ENCODE measurements at places on chromosomes 2 and 18. TPM values are rescaled to one million over a fixed set of nuclear protein-coding genes. Genes with fewer than 3 reads are reported as not detected.
A peak's percentile ranks its signal among the peaks of the same experiment; 100 is the strongest.

The FAM237A gene
- not detected for total RNA-seq

GRCh38 chr2:64730551-64731262 is 77.0 kb upstream of the SERTAD2 start:
- no peak for DNase-seq

GRCh38 chr2:233051241-233052149 is 8.6 kb upstream of the INPP5D start:
- no peak for DNase-seq

DNA sequence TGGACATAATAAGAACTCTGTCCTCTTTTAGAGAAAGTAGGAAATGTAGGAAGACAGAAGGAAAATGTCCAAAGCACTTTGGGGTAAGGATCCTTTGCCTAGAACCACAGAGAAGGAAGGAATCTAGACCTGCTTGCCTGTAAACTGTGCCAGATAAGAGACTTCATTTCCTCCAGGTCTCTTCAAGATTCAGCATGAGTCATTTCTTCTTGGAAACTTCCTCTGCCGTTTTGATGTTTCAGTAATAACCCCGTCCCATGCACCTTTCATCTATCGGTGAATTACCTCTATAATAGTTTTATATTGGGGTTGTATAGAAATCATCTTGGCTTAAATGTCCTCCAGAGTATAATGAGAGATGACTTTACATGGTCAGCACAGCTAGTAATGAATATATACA is 63.2 kb upstream of the LRATD1 start:
- peak; percentile 41 for DNase-seq

- DNase-seq = no peak
These were observed 207.9 kb upstream of the SALL3 start for GRCh38 chr18:78771496-78772359.

- DNase-seq = no peak
These were observed 3.6 kb downstream of the B3GNT2 start for GRCh38 chr2:62199392-62200125.

GRCh38 chr18:74876630-74877243 is 279.1 kb downstream of the ZNF407 start:
- no peak for DNase-seq

DNA sequence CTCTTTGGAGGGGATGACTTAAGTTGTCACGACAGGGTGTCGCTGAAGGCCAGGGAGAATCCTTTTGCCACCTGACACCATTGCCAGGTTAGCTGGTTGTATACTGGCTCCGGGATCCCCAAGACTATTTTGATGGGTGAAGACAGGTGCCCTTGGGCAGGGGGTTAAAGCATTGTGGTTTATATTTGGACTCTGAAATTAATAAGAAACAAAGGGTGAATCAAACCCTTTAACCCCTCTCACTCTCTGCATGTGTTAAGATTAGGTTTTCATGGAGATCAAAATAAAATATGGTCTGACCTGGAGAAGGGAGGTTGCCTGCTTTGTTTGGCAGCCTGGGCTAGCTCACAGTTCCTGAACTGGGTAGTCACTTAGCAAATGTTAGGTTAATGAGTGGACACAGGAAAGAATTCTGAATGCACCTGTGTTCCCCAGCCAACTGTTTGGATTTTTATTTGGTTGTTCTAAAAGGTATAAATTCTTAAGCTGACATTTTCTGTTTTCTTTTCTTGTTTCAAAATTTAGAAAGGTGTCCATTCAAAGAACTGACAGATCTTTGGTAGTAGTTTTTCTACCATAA is 301.7 kb downstream of the KCNS3 start:
- no peak for DNase-seq

GRCh38 chr2:177604271-177605065 is 211.9 kb downstream of the AGPS start:
- no peak for DNase-seq

DNA sequence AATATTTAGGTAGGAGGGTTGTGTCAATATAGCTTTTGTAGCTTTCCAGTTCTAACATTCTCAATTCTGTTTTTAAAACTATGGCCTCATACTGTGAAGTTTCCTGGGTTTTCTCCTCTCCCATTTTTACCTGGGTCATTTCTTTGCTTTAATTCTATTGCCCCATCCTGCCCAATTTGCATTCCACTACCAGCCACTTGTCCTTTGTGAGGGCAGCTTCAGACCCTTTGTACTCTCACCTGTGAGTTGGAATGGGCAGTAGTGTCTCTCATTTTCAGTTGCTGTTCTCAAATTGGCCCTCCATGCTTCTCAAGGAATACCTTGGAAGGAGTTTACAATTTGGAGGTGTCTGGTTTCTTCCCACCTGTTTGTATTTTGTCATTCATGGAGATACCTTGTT is 108.4 kb downstream of the CAMKMT start:
- no peak for DNase-seq

GRCh38 chr2:42102024-42102590 is 54.3 kb downstream of the PKDCC start:
- DNase-seq = peak; percentile 66

DNA sequence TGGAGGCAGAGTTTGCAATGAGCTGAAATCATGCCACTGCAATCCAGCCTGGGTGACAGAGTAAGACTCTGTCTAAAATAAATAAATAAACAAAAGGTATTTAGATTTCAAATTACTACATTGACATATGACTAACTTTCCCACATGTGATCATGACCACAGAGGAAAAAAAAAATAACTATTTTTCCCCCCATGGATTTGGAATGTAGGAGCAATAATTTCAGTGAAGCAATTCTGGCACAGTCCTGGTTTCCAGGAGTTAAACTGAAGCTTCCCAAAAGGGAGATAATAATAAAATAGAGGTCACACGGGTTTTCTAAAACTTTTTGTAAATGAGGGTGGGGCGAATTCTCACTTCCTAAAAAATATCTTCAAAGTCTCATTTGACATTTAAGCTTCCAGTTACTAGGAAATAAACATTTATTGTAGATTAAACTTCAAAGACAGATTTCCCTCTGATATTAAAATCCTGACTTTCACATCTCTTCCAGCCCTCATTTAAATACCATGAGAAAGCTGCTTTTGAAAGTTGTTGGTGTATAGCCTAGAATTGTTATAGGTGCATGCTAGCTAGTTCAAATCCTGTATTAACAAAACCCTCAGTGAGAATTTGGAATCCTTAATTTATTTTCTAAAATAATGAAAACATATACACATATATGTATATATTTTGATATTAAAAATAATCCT is 20.7 kb downstream of the SLC19A3 start:
- no peak for DNase-seq

DNA sequence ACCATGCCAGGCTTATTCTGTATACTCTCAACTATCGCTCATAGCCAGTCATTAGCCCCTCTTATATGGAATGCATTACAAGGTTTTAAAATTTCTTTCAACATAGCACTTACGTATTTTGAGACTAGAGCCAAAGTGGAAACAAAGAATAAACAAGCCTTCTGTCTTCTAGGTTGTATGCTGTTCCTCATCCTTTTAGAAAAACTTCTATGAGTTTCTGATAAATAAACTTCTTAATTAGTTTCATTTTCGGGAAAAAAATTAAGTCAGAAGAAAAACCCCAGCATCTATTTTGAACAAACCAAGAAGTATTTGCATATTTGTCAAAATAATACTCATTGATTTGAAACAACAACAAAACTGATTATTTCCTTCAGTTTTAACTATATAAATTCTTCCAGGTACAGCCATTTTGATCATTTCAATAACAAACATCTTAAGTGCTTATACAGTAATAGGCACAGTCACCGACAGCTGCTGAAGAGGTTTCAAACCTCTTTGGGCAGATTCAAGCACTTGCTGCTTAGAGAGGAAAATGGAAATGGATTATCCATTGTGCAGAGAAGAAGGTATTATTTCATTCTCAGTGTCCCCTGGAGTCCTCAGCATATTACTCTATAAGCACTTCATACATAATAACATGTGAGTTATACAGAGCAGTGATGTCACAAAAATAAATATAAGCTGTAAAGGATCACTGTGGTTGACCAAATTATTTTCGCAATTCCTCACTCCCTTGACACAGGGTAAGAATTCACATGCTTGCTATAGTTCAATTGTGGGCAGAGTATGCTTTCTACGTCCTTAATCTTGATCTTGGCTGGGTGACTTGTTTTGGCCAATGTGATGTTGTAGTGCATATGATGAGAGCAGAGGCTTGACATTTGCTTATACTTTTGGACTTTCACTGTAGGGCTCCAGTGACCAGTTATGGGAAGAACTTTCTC is 833.8 kb downstream of the TRIB2 start:
- DNase-seq = no peak

DNA sequence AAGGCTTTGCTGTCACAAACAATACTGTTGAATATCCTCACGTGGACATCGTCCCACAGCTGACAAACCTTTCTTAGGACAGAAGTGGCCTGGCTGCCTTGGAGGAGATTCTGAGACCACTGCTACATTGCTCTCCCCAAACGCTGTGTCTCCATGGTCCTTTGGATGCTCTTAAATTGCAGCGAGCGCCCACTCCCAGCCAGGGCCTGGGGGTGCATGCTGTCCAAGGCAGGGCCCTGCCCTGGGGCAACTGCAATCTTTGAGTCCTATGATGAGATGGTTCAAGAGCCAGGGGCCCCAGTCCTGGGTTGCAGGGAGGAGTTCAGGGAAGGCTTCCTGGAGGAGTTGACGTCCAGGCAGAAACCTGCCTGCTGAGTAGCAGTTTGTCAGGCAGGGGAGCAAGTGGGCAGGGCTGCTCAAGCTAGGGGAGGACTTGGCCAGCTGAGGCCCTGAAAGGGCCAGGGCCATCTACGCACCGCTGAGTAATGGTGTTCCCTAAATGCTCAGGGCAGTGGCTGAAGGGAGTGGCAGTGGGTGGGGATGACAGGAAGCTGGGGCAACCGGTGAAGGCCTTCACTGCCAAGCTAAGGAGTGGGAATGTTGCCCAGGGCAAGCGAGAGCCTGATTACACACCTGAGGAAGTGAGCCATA is 10.8 kb upstream of the SDC1 start:
- DNase-seq = peak; percentile 85

DNA sequence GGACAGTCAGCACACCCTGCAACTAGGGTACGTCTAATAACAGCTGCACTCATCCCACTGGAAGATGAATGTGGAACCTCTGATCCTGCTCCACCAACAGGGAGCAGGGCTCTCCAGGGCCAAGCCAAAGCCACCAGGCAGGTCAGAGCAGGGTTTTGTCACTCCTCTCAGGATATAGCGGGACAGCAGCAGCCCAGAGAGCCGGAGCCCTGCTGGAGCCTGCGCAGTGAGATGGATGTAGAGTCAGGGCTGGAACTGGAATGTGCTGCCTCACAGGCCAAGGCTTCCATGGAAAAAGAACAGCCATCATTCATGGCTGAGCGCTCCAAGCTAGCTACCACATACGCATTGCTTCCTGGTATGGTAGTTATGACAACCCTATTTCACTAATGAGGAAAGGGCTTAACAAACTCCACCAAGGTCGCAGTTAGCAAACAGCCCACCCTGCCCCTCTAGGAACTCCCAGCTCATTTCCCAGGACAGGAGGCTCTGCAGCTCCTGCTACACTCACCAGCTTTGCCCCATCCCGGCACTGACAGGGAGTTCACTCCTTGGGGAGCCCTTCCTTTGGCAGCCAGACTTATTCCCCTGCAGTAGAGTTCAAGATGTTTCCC is 85.2 kb downstream of the HS1BP3 start:
- no peak for DNase-seq

The NLRC4 gene
- 1.8 TPM for total RNA-seq

DNA sequence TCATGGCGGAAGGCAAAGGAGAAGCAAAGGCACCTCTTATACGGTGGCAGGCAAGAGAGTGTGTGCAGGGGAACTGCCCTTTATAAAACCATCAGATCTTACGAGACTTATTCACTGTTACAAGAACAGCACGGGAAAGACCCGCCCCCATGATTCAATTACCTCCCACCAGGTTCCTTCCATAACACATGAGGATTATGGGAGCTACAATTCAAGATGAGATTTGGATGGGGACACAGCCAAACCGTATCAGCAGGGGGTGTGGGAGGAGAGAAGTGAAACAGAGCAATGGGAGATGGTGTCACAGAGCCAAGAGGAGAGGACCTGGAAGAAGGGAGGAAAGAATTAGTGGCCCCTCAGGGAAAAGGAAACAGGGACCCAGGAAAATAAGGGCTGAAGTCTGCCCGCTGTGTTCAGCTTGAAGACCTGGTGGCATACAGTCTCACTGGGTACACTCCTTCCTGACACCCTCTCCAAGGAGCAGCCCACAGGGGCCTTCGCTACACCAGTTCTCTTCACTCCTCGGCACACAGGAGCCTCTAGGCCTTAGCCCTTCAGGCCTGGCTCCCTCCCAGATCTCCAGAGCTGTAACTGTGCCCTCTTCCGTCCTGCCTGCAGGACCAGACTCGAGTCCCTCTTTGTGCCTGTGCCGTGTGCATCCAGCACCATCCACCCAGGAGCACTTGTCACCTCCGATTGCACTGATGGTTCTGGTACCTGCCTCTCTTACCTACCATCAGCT is 262.1 kb downstream of the EIPR1 start:
- DNase-seq = no peak

DNA sequence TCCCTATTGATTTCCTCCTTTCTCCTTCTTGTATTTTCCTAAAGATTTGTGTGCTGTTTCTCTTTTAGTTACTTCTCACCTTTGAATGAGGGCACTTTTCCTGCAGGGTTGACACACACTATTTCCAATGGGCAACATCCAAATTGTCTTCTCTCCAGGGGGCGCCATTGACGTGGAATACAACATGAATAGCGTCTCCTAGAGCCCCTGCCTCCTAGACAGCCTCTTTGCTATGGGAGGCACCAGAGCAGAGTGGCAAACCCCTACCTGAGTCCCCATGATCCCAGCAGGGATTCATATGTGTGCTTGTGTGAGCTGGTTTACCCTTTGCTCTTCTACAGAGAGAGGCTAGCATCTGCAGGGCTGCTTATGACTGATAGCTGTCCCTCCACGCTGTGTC is 61.3 kb upstream of the ITSN2 start:
- peak; percentile 91 for DNase-seq

The TMEM150A gene
- total RNA-seq = 9.4 TPM
